Activated gamma-delta T cell treated with Interleukin-2 at 50 U/mL for 16 hours (primary cell): ENCODE measurements at places on chromosomes 2 and 18.

DNA sequence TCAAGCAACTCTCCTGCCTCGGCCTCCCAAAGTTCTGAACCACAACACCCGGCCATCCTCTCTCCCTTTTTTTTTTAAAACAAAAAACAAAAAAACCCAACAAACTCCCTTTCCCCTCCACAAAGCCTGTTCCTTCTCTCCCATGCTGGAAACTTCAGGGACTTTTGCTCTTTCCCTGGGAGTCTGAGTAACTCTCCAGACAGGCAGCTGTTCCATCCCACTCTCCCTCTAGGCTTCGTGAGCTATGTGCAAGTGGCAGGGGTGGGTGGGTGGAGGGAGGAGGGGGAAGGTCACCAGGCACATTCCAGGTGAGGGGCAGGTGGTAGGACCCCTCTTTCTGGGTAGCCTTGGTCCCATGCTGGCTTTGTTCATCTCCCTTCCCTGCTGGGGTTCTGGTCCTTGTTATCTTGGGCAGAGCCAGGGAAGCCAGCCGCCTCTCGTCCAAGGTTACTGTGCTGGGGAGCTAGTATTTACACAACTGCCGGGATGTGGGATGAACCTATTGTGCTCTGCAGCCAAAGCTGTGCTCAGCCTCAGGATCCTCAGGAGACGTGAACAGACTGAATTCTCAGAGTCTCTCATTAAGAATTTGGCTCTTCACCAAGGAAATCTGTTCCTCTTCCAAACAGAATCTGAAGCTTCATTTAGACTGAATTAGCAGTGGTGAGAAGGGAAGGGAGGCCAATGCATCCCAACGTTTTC lies 106.9 kb downstream of the LIPG start:
- DNase-seq = no peak

- DNase-seq = no peak
These were observed 126.9 kb downstream of the TDRD15 start for GRCh38 chr2:21250673-21251072.

DNA sequence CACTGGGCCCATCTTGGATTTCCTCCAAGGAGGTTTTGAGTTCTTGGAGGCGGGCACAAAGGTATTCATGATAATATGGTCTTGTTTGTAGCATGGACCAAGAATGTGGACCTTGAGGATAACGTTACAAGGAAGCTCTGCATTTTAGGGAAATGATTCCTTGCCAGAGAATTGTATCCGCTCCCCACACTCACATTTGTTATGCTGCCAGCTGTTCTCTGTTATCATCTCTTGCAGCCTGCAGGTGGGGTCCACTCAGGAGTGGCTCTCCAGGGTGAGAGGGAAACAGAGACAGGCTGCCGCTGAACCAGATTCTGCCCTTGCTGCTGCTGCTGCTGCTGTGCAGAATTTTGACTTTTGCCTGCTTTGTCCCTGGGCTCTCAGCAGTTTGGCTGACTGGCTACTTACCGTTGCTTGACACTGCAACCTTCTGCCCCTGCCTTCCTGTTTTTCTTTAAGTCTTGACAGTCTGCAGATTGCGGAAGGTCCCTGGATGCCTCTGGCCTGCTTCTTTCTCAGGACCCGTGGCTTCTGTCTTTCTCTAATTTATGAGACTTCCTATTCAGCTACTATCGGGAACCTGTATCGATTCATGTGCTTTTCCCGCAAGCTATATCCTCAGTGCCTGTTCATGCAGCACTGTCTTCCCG lies 122.3 kb upstream of the DOCK10 start:
- no peak for DNase-seq

GRCh38 chr2:54999182-54999581 lies 51.1 kb downstream of the RTN4 start:
- no peak for DNase-seq

- no peak for DNase-seq
These were observed 30.2 kb downstream of the MTA3 start for GRCh38 chr2:42598656-42599055.

DNA sequence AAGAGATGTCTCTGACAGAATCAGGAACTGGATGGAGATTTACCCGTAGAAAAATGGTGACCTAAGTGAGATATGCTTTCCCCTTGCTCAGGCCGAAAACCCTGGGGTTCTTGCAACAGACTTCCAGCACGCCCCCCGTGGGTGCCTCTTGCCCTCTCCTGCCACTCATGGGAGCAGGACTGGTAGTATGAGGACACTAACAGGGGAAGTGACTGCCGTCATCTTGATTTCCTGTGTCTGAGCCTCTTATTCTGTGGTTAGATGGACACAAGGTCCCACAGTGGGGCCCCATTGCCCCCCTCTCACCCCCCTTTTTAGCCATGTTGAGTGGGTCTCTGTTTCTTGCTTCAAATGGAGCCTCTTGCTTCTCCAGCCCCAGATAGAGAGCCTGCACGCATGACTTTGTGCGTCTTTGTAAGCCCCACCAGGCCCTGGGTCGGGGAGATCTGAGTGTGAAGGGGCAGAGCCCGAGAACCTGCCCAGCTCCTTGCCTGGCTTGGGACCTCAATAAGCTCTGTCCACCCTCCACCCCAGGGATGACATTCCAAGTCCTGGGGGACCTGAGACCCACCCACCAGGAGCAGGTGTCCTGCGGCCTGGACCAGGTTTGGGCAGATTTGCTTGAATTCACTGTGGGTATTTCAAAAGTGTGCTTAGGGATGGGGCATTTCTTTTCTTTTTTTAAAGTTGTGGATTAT lies 12.6 kb downstream of the GNLY start:
- no peak for DNase-seq

GRCh38 chr18:45151645-45152044 lies 463.6 kb upstream of the SLC14A2 start:
- DNase-seq = no peak

- no peak for DNase-seq
These were observed at the start of gene TMEM17 for GRCh38 chr2:62505750-62506420. TMEM17 (minus strand) TSS chr2:62506195; CDS start chr2:62506129, 66 bp downstream.

- DNase-seq = no peak
These were observed 38.8 kb upstream of the TMEM18 start for GRCh38 chr2:715854-716560.

DNA sequence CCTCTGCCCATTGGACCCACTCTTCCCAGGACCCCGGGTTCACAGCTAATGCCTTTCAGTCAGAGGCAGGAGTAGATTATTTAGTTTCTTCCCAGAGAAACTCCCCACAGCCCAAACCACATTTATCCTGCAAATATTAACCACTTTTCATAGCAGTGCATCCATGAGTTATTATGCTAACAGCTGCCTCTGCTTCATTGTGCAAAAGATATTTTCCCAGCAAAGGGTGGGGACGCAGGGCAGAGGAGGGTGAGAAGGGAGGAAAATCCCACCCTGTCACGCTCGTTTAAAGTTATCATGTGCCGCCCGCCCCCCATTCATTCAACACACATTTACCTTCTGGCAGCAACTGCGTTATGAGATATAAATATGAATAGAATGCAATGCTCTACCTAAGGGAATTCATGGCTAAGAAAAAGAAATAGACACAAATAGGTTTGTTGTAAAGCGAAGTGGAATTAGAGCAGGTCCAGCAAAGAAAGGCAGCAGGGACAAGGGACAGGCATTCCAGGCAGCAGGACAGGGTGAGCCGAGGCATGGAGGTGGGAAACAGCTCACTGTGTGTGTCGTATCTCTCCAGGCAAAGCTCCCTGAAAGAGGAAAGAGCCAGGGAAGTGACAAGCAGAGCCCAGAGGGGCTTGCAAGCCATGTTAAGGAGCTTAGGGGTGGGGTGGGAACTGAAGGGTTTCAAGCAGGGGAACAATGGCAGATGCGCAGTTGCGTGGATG lies 46.3 kb upstream of the LTBP1 start:
- no peak for DNase-seq

GRCh38 chr2:173862612-173863217 lies 102.5 kb downstream of the SP3 start:
- no peak for DNase-seq

GRCh38 chr2:232362174-232362900 lies 16.2 kb upstream of the ALPP start:
- DNase-seq = no peak

DNA sequence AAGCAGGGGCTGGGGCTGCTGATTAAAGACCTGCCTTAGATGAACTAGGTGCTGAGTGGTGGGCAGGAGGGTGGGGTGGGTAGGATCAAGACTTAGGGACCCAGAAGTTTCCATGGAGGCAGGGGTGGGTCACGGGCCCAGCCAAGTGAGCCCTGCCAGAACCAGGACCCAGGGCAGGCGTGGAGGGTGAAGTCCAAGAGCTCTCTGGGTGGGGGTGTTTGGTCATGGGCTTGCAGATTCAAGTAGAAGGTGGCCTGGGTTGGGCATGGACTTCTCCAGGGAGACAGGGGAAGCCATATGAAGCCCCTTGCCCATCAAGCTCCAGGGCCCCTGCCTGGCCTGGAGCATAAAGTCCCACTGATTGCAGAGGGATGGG lies 168.8 kb downstream of the SMAD7 start:
- DNase-seq = no peak

DNA sequence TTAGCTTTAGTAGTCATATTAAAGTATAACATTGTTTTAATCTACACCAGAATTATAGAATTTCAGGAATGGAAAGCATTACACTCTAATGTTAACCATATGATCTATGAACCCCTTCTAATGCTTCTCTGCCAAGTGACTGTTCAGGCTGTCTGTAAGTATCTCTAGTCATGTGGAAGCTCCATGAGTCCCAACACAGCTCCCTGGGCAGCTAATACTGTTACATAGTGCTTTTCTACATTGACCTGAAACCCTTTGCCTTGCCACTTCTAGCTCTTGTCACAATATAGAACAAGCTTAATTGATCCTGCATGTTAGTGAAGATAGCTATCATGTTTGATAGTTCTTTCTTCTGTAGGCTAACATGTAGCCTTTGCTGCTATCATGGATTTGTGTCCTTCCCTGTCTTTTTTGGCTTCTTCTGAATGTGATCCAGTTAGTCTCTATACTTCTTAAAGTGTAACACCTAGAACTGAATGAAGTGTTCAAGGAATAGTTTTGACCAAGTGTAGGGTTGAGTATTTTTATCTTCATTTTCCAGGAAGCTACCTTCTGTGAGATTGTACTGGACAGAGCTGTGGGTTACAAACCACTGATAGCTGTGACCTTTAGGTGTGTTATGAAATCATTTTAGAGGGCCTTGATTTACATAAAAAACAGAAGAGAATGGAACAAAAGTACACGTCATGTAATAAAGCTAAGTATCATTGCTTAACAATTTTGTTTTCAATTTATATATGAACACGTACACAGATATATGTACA lies 23.7 kb downstream of the BABAM2 start:
- no peak for DNase-seq

DNA sequence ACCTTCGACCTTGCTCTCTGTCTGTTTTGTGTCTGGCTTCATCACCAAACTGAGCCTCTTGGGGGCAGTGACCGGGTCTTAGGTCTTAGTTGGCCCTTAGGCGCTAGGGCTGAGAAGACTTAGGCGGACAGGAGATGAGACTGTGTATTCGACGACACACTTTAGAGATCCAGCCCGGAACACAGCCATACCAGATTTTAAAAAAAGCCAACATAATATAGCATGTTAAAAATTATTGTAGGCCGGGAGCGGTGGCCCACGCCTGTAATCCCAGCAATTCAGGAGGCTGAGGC lies 9.5 kb upstream of the PROC start:
- no peak for DNase-seq

DNA sequence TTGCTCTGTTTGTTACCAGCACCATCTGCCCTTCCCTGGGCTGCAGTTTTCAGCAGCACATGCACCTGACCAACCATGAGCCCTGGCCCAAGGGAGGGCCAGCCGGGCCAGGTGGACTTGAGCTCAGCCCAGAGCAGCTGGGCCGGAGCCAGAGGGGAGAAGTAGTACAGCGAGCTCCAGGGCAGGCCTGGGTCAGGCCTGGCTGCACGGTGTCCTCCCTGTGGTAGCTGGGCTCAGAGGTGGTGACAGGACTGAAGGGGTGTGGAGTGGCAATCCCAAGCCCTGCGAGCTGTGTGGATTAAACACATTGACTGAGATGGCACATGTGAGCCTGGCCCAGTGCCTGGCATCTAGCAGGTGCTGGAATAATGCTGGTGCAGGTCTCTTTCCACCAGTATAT lies 222.2 kb downstream of the GLI2 start:
- DNase-seq = no peak

DNA sequence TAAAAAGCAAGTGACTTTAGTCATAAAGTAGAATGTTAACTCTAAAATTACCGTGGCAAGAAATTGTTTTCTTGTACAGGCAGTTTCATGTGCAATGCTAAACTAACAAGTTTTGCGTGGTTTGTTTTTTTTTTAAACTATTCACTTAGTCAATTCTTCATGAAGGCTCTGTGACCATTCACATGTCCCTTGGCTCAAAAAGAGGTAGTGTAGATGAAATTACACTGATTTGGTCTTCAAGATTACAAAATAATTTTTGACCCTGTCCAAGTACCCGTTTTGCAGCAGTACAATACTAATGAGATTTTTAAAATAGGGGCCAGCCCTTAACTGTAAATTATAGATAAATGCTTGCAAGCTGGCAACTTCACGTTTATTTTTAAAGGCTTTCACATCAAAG lies 1.3 kb downstream of the TMEM131 start:
- no peak for DNase-seq

DNA sequence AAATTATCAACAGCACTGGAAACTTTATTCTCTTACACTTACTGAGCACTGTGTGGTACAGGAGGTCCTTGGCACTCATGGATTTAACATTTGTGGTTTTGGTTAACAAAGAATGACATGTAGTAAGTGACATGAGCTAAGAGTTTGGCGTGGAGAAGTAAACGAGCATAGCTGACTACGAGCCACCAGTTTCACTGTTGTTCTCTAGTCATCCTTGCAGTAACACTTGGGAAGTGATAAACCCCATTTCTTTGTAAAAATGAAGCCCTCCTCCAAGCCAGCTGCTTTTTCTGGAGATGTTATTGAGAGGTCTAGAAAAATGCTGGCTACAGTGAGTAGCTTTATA lies 32.7 kb downstream of the QPCT start:
- DNase-seq = no peak

DNA sequence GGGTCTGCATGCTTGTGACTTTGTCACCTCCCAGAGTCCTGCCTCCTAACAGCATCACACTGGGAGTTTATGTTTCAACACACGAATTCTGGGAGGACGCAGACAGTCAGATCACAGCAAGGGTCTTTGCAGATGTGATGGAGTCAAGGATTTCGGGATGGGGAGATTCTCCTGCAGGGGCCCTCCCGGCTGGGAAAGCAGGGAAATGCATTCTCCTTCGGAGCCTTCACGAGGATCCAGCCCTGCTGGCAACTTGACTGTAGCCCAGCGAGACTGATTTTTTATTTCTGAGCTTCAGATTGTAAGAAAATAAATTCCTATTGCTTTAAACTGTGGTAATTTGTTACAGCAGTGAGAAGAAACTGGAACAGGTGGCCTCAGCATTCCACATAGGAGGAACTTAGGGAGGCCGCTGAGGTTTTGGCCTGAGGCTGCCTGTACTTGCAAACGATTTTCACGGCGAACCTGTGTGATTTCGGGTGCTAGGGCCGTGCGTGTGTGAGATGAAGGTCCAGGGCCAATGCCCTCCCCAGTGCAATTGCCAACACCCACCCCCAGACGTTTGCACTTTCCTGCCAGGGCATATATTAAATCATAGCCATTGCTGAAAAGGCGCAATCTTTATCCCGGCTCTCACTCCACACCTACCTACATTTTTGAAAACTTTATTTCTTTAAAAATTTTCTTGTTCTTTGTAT lies 79.8 kb downstream of the ASB1 start:
- no peak for DNase-seq
